HT1080 (cell line): ENCODE measurements at places on chromosomes 13 and 19.
A peak's percentile ranks its signal among the peaks of the same experiment; 100 is the strongest.

- DNase-seq, result peak; percentile 15
Measured at GRCh38 chr19:33758541-33759013, 38.1 kb upstream of the KCTD15 start.

DNA sequence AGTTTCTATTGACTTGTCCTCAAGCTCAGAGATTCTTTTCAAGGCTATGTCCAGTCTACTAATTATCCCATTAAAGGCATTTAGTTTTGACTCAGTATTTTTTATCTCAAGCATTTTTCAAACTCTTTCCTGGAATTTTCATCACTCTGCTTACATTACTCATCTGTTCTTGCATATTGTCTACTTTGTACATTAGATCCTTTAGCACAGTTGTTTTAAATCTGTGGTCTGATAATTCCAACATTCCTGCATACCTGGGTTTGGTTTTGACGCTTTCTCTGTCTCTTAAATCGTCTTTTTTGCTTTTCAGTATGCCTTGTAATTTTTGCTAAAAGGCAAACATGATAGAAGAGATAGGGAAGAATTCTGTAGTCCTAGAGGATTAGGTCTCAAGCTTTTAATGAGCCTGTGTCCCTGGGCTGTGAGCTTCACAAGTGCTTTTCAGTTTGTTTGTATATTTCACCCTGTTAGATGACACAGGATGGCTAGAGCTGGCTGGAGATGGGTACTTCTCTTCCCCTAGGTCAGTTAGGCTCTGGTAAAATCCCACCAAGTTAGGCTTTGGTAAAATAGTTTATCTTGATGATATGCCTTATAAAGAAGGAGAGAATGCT lies 46.1 kb upstream of the GPC6 start:
- peak; percentile 12 for DNase-seq

DNA sequence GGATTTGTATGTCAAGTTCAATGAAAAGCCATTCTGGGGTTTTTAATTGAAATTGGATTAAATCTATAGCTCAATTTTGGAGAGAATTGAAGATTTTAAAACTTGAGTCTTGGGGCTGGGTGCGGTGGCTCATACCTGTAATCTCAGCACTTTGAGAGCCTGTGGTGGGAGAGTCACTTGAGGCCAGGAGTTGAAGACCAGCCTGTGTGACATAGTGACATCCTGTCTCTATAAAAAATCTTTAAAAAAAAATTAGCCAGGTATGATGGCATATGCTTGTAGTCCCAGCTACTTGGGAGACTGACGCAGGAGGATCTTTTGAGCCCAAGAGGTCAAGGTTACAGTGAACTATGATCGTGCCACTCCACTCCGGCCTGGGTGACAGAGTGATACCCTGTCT lies 41.2 kb downstream of the VAV1 start:
- DNase-seq, result no peak

DNA sequence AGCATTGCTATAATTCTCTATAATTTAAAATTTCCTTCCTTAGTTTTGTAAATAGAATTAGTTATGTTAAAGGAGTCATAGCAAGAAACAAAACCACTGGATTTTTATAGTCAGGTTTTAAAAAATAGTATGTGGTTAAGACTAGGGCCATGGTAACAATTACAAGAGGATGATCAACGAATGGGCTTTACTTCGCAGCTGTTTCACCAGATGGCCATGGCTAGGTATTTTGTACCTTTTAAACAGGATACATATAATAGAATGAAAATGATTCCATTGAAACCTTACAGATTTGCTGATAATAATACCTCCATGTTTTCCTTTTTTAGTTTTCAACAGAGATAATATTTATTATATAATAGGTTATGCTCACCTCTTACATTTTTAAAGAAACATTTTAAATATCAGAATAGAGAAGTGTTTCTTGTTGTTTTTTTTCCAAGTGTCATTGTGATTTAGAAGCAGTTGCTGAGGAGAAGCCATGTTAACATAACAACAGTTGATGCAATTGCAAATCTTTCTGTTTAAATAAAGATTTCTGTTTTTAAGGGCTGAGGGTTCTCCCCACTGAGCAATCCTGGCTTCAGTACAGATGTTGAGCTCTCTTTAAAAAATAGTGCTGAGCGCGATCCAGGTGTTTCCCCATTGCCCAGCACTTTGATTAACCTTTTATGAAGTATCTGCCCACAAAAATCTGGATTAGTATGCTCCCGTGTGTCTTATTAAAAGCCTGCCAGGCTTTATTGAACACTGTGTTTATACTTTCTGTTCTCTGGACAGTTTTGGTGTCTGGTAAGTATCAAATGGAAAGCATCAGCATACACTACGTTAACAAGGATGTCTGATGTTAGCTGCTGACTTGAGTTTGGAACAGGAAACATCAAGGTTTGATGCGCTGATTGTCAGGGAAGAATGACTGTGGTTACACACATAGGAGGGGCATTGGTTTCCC lies 205.3 kb downstream of the HS6ST3 start:
- no peak for DNase-seq

DNA sequence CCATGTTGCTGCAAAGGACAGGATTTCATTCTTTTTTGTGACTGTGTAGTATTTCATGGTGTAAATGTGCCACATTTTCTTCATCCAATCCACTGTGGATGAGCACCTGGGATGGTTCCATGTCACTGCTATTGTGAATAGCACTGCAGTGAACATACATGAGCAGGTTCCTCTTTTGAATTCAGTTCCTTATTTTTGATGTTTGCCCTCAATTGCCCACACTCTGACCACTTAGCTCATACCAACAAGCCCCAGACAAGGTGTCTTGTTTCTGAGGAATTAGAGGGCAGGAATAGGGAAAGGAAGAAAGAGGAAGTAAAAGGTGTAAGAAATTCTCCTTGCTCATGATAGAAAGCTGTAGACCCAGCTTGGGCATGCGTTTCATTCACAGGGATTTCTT lies 244.2 kb upstream of the ZNF507 start:
- DNase-seq, result no peak

DNA sequence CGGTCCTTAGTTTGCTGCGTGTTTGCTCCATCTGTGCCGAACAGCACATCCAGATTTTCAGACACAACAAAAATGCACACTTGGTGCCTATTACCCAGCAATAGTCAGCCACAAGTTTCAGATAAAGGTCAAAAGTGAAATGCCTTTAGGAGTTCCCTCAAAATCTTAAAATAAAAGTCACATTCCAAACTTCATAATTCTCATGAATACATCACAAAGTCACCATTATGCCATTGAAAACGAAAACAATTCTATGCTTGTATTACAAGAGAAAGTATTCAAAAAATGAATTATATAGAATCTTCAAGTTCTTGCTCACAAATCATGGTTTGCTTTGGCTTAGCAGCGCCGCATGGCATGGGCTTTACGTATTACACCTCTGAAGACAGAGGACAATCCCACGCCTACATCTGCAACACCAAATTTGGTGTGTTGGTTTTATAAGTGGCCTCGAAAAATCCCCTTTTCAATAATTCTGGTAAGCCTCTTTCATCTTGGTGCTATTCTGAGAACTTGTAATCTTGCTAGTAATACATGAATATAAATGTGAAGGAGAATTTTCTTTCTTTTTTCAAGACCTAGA lies 26.6 kb downstream of the COL4A1 start:
- DNase-seq, result no peak

DNA sequence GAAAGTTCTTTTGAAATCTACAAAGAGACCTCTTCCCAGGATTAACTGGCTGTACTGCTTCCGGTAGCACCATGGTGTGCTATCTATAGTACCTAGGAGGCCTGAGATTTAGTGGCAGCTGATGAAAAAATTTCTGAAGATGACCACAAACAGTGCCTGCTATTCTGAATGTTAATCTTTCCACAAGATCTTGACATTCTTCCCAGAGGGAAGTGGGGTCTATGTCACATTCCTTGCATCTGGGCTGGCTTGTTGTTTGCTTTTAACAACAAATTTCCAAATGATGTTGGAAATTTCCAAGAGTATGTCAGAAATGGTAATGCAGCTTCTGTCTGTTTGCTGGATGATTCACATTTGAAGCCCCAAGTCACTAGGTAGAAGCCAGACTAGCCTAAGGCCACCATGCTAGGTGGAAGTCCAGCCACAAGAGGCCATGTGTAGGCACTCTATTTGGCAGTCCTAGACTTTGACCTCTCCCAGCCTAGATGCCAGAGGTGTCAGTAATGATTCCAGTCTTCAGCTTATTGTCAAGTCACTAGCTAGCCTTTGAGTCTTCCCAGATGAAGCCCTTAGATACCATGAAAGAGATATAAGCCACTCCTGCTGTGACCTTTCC lies 22.1 kb downstream of the SPART start:
- DNase-seq, result no peak
